NCI-H774 (cell line): ENCODE measurements at places on chromosomes 7 and 10.

- DNase-seq = no peak
These were observed 35.2 kb upstream of the GDF10 start for GRCh38 chr10:47264797-47265281.

GRCh38 chr10:108275895-108276685 is 1111.6 kb upstream of the SORCS1 start:
- DNase-seq = no peak

DNA sequence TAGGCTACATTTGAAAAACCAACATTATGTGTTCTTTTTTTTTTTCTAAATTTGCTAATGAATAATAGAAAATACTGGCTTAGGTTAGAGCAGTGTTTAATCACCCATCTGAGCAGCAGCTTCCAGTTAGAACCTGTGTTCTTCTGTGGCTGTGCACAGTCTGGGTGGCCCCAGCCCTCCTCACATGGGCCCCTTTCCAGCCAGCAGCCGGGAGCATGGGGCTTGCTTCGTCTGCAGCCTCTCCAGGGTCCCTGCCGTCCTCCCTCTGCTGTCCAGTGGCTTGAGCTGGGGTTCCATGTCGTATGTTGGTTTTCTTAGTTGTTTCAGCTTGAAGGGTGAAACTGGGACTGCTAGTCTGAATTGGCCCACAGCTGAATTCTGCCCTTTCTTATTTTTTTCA is 37.3 kb downstream of the BNIP3 start:
- no peak for DNase-seq

DNA sequence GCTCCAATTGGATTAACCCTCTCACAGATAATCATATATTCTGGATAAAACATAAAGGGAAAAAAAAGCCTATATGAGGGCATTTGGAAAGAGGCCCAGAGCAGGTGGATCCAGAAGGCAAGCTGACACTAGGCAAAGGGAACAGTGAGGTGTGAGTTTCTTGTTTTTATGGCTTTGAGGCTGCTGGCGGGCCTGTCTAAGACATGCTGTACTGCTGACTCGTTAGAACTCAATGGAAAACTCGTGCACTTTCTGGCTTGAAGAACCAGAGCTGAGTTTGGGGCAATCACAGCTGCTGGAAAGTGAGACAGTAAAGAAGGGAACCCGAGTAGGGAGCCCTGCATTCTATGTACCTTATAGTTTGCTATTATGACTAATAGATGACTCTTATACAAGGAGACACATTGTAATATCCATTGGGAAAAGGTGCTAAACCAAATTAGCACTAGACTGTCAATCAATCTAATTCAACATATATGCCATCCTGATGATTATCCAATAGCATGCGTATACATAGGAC is 637.1 kb downstream of the GATA3 start:
- DNase-seq = no peak

DNA sequence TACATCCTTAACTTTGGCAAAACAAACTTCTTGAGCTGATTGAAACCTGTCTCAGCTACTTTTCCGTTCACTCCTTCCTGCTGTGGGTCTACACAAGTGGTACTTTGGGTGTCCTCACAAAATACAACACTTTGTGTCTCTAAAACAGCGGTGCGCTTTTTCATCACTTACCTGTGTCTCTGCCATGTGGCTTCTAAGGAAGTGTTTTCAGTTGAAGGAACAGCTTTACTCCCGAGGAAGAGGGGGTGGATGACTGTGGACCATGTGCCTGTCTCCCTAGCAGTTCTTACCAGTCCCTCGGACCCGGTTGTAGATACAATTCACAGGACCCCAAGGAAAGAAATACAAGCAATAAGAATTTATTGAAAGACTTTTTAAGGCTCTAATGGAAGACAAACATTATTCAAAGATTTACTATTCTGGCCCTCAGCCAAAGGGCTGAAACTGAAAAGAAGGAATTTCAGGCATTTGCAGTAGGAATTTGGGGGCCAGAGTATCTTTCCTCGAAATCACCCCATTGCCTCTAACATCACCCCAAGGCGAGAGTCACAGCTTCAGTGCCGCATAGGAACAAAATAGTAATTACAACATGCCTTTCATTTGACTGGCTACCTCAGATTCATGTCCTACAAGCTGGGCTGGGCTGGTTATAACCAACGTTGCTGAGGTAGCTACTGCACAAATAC is 246.3 kb downstream of the ACTR3B start:
- DNase-seq = no peak

GRCh38 chr7:36100226-36100625 is 52.8 kb upstream of the EEPD1 start:
- DNase-seq = no peak

- DNase-seq = no peak
These were observed 148.9 kb downstream of the PARD3 start for GRCh38 chr10:34666008-34666704.

- no peak for DNase-seq
These were observed 121.0 kb downstream of the HIP1 start for GRCh38 chr7:75617634-75618234.

GRCh38 chr10:78361031-78361430 is 327.4 kb downstream of the RPS24 start:
- no peak for DNase-seq

DNA sequence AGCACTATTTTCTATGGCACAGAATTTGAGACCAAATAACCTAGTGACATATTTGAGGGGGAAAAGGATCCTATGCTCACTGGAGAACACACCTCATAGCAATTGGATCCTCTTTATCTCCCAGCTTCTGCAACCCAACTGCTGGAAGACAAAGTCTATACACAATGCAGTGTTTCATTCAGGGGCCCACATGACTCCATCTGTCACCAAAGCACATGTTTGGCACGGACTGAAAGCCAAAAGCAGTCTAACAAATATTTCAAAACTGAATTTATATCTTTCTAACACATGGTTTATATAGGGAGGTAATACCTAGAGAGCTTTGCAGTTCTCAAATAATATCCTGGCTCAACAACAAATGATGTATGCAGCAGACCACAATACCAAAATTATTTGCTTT is 39.2 kb downstream of the ADAM12 start:
- DNase-seq = no peak

DNA sequence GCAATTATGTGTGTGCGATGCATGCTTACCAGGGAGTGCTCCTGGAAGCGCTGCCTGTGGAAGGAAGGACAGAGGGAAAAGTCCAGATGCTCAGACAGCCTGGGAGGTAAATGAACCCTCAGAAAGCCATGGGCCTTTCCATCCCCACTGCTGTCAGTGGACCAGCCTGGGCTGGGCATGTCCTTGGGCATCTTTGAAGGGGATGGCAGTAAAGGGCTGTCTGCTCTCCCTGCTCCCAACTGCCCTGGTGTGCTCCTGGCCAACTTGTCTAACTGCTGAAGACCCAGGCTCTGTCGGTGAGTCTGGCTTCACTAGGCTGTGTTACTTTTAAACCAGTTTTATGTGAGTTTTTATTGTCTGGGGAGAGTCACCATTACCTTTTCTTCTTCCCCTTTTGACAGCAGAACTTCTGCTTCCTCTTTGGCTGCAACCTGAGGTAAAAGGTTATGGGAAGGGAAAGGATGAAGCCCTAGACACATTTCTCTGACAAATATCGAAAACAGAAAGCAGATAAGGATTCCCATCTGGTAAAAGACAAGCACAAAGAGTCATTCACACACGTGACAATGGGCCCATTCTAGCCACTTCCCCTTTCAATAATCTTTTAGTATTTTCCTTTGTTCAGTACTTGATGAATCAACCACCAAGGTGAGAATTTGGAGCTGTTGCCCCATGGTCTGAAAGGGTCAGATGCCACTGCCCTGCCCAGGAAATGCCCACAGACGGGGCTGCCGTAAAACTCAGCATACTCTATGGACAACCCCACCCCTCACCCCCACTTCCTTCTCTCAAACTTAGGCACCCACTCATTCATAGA is 27.6 kb upstream of the PIK3AP1 start:
- DNase-seq = no peak

- no peak for DNase-seq
These were observed 358.9 kb downstream of the FRMD4A start for GRCh38 chr10:13971601-13972475.
